Bronchial epithelial cell (primary cell): ENCODE measurements at places on chromosomes 4 and X.

DNA sequence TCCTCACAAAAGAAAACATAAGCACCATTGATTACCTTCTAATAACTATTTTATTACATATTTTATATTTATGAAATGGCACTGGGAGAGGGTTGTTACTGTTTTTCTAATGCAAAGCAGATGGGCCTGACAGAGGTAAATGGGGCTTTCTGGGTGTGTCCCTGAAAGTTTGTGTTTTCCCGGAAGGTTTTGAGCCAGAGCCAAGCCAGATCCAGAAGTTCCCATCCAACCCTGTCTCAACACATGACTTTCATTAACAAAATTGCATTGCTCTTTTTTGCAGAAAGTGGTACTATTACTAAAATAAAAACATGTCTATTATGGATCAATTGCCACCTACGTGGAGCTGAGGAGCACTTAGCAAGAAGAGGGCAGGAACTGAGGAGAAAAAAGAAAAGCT lies 181.3 kb downstream of the RAB28 start:
- DNase-seq: no peak

DNA sequence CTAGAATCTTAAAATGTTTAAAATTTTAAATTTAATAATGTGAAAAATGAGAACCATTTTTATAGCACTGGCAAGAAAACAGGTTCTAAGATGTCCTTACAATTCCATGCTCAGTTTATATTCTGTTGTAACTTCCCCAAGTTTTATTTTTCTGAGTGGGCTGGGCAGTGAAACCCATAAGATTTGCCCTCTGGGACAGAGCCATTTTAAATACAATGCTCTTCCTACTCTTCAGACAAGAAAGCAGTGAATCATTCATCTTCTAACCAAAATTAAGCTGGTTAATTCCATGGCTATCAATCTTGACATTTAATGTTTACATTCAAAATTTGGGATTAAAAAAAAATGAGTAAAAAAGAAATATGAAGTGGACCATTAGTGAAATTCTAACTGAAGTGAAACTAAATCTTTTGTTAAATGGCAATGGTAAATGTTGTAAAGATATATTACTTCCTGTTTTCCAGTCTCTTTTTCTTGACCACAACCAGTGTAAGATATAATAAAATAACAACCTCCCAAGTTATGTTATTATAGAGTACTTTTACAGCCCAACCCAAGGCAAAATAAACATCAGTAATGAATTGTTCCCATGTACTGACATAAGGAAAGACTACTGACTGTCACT lies 37.2 kb upstream of the PTPN13 start:
- peak; percentile 39 for DNase-seq

DNA sequence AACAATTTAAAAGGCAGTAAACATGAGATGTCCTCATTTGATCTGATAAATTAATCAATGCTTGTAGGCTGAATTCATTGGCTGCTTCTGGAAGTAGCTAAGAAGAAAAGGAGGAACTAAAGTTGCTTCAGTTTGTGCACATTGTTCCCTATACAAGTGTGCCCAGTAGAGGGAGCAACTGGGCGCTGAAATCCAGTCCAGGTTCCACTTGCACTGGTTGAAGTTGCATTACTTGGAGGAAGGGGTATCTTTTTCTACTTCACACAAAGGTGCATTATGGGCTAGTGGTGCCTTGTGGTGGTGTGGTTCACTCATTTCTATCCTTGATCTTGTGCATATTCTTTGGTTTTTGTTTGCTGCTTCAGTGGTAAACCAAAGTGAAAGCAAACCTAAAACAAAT lies 67.9 kb upstream of the SOX3 start:
- DNase-seq: peak; percentile 26

DNA sequence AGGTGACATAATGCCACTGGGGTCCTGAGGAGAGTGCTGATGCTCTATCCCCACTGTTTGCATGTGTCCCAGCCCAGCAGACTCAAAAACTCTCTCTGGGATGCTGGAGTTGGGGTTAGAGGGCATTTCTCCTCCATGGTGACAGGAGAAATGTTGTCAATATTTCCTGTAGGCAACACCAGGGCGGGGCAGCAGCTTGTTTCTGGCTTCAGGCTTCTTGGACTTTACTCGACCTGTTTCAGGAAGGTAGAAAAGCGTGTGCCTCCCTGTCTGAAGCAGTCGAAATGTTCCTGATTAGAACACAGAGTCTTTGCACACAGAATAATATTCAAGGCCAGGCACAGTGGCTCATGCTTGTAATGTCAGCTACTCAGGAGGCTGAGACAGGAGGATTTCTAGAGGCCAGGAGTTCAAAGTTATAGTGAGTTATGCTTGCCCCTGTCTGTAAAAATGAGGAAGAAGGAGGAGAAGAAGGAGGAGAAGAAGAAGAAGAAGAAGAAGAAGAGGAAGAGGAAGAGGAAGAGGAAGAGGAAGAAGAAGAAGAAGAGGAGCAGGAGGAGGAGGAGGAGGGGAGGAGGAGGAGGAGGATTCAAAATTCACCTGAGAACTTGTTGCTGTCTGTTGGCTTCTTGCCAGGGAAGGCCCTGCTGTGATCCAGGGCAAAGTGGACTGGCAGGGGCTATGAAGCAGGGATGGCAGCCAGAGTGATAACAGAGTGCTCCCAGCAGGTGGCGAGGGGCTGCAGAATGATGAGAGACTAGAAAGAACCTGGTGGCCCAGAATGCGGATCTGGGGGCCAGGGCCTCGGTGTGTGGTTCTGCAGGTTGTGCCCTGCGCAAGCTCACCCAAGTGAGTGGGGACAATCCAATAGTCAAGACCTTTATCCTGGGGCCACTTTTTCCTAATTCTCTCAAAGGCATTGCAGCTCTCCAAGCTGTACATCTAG lies 82.9 kb downstream of the RTL5 start:
- no peak for DNase-seq

GRCh38 chr4:87057835-87058355 lies 123.1 kb downstream of the AFF1 start:
- DNase-seq: peak; percentile 73
